Neuronal stem cell (in vitro differentiated cells): ENCODE measurements at places on chromosomes 16 and 17.

- H3K27ac ChIP-seq, result no peak overlapping the region
- H3K27me3 ChIP-seq, result no peaks in the 10 kb centered on the region
- no peaks in the 10 kb centered on the region for H3K36me3 ChIP-seq
- no peaks in the 10 kb centered on the region for H3K4me1 ChIP-seq
- H3K4me3 ChIP-seq, result no peak overlapping the region
These were observed 224.7 kb downstream of the SNX29 start for GRCh38 chr16:12201216-12201615.

- no peak for DNase-seq
- H3K4me1 ChIP-seq, result peaks cover 8% of the 10 kb centered on the region
- no peak overlapping the region for H3K27ac ChIP-seq
These were observed 9.0 kb downstream of the MAP2K6 start for GRCh38 chr17:69423450-69423849.

DNA sequence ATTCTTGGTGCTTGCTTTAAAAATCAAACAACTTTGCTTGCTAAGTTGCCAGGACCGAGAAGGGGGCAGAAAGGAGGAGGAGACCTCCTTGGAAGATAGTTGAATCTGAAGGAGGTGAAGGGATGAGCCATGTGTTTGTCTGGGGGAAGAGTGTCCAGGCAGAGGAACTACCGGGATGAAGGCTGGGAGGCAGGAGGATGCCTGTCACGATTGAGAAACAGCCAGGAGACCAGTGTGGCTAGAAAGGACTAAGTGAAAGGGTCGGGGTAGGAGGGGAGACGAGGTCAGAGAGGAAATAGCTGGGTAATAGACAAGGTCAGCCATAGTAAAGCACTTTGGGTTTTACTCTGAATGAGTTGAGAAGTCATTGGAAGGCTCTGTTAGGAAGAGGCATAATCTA lies 38.9 kb upstream of the CSNK2A2 start:
- no peak overlapping the region for H3K27ac ChIP-seq
- H3K4me1 ChIP-seq, result peaks cover 5% of the 10 kb centered on the region
- H3K4me3 ChIP-seq, result peak overlapping the region; percentile 7
- H3K36me3 ChIP-seq, result no peaks in the 10 kb centered on the region
- peak; percentile 27 for DNase-seq

GRCh38 chr16:79165079-79165478 lies 435.5 kb downstream of the MAF start:
- no peak for DNase-seq
- H3K4me1 ChIP-seq, result peaks cover 15% of the 10 kb centered on the region
- H3K36me3 ChIP-seq, result no peaks in the 10 kb centered on the region
- H3K4me3 ChIP-seq, result no peak overlapping the region
- H3K27ac ChIP-seq, result no peak overlapping the region

GRCh38 chr16:28989363-28989762 lies 4.5 kb downstream of the LAT start:
- H3K4me1 ChIP-seq, result no peaks in the 10 kb centered on the region
- H3K36me3 ChIP-seq, result peaks cover 5% of the 10 kb centered on the region
- no peaks in the 10 kb centered on the region for H3K27me3 ChIP-seq
- H3K4me3 ChIP-seq, result no peak overlapping the region
- no peak overlapping the region for H3K27ac ChIP-seq

DNA sequence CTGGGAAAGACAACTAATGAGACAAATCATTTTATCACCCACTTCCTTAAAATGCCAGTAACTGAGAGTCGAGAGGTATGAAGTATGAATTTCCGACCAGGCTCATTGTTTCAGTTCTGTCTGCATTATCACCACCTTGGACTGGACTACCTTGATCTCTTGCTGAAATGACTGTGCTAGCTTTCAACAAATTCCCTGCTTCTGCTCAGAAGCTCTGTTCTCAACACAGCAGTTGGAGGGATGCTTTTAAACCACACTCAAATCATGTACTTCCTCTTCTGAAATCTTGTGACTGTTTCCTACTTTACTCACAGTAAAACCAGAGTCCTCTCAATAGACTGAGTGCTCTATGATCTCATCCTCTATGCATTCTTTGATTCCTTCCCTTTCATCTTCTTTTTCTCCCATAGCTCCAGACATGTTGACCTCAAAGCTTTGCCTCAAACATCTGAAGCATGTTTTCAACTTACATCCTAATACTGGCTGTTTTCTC lies 195.8 kb downstream of the KCNJ2 start:
- H3K4me1 ChIP-seq, result peaks cover 2% of the 10 kb centered on the region
- no peaks in the 10 kb centered on the region for H3K27me3 ChIP-seq
- no peak for DNase-seq
- no peak overlapping the region for H3K27ac ChIP-seq
- no peaks in the 10 kb centered on the region for H3K36me3 ChIP-seq
- H3K4me3 ChIP-seq, result no peak overlapping the region

DNA sequence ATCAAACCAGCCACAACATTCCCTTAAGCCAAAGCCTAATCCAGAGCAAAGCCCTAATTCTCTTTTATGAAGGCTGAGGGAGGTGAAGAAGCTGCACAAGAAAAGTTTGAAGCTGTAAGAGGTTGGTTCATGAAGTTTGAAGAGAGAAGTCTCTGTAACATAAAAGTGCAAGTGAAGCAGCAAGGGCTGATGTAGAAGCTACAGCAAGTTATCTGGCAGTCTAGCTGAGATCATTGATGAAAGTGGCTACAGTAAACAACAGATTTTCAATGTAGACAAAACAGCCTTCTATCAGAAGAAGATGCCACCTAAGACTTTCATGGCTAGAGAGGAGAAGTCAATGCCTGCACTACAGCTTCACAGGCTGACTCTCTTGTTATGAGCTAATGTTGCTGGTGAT lies 52.5 kb downstream of the NACA2 start:
- no peaks in the 10 kb centered on the region for H3K27me3 ChIP-seq
- H3K27ac ChIP-seq, result no peak overlapping the region
- DNase-seq, result no peak
- H3K4me1 ChIP-seq, result no peaks in the 10 kb centered on the region
- no peak overlapping the region for H3K4me3 ChIP-seq
- no peaks in the 10 kb centered on the region for H3K36me3 ChIP-seq

DNA sequence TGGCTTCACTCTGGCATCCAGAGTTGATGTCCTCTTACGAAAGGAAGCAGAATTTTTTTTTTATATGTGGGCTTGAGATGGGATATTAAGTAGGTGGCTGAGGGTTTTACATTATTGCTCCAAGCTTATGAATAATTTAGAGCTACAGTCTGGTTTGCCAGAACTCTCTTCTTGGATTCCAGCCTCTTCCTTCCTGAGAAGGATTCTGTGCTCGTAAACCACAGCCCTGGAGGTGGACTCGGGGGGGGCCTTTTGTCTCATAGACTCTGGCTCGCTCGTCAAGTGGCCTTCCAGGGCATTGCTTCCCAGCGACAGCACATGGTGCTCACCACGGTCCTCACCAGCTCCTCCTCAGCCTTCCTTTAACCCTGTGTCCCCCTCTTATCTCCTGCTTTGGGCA lies 43.2 kb downstream of the TMEM11 start:
- H3K27me3 ChIP-seq, result no peaks in the 10 kb centered on the region
- H3K27ac ChIP-seq, result no peak overlapping the region
- peaks cover 34% of the 10 kb centered on the region for H3K36me3 ChIP-seq
- no peak for DNase-seq
- no peaks in the 10 kb centered on the region for H3K4me1 ChIP-seq

DNA sequence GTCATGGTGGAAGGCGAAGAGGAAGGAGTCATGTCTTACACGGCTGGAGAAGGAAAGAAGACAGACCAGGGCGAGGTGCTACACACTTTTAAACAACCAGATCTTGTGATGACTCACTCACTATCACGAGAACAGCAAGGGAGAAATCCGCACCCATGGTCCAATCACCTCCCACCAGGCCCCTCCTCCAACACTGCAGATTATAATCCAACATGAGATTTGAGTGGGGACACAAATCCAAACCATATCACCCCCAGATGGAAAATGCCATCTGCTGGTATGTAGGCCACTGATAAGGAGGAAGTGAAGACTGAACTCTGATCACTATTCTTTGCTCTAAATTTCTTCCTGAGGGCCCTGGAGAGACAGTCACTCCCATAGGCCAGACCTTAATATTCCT lies 7.5 kb upstream of the ITGAX start:
- H3K4me1 ChIP-seq, result no peaks in the 10 kb centered on the region
- DNase-seq, result no peak
- H3K27ac ChIP-seq, result no peak overlapping the region
- no peak overlapping the region for H3K4me3 ChIP-seq
- no peaks in the 10 kb centered on the region for H3K27me3 ChIP-seq
